MCF 10A (cell line): ENCODE measurements at places on chromosomes 1 and 21.

DNA sequence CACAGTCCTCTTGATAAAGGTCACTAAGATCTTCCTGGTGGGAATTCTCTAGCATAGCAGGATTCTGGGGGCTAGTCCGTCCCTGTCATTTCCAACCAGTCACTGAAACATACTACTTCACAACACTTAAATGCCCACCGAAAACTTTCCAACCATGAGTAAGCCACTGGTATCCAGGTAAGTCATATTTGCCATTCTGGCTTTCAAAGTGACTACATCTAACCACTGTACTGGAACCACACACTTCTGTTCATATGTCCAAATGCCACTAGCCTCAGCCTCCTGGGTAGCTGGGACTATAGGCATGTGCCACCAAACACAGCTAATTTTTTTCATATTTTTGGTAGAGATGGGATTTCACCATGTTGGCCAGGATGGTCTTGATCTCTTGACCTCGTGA, 64.3 kb upstream of the VANGL1 start:
- no peak for DNase-seq

DNA sequence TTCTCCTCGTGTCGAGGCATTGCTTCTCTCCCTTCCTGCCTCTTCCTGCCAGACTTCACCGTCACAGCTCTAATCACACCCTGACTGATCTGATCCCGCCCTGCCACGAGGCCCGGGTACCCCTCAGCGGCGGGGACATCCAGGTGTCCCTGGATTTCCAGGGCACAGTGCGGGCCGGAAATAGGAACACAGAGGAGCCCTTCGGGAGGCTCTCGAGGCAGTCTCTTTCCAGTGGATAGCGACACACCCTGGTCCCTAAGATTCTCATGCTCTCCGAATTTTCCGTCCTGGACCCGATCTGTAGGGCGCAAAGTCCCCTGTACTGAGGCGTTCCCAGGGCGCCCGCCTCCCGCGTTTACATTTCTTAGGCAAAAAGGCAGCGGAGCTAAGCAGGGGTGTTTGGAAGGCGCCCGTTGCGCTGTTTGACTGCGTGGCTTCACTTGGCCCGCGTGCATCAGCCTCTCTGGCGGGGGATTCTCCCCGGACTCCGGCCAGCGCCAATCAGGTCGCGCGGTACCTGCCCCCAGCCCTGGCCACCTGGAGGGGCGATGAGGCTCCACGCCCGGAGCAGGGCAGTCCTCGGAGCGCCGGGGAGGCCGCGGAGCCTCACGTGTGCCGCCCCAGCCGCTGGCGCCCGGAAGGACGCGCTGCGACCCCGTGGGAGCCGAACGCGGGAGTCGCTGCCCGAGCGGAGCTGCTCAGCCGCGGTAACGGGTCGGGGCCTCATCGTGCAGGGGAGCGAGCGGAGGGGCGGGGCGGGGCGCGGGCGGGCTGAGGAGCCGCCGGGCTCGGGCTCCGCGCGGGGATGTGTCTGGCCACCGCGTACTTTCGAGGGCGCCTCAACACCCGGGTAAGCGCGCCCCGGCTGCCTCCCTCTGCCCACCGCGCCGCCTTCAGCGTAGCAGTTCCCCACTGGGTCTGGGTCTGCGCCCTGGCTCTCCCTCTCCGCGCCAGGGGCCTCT, at the start of gene FAM163A:
TSS of gene FAM163A (plus strand) at position 575 of the 962 bp plus-strand sequence. CDS start 69,807 bp downstream, outside the sequence.
- DNase-seq = no peak

GRCh38 chr1:186142916-186143315, 232.1 kb downstream of the TPR start:
- no peak for DNase-seq

DNA sequence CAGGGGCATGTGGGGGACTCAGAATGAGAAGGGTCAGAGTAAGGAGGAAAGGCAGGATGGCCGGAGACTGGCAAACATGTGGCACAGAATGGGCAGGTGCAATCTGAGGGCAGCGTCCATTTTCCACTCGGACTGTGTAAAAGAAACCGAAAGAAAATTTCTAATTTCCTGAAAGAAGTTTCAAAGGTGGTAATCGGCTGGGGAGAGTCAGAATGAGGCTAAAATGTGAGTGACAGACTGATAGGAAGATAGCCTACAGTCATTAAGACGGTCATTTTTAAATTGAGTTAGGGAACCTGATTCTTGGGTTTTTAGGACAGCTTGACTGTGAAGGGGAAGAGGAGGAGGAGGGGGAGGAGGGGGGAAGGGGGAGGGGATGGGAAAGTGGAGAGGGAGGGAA, 23.6 kb downstream of the COA6 start:
- no peak for DNase-seq

- no peak for DNase-seq
These were observed 35.2 kb upstream of the LRP8 start for GRCh38 chr1:53362851-53363642.

DNA sequence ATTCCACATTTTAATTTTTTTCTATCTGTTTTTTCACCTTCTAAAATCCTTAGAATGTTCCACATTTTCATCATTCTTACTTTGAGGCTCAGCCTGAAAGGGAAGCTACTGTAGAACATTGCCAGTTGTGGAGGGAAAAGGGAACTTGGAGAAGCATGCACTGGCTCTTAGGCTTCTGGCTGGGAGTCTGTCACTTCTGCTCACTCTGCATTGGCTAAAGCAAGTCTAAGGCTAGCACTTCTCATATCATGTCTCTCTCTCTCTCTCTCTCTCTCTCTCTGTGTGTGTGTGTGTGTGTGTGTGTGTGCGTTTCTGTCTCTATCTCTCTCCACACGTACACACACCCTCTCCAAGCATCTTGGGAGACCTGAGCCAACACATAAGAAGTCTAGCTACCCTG, 49.6 kb upstream of the ADAR start:
- DNase-seq = no peak

DNA sequence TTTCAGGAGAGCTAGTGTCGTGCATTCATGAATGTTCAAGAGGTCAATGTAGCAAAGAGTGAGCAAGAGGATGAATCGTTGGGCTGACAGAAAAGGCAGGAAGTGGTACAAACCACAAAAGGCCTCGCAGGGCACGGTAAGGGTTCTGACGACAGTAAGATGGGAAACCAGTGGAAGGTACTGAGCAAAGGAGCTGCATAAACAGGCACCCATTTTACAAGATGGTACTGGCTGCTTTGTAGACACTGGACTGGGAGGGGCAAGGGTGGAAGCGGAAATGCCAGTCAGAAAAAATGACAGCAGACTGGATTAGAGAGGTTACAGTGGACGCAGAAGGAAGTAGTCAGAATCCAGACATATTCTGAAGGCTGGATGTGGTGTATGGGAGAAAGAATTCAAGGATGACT, 123.5 kb downstream of the PTPN14 start:
- DNase-seq = peak; percentile 97

- DNase-seq = no peak
These were observed 29.0 kb downstream of the VWA5B1 start for GRCh38 chr1:20319456-20320220.

- DNase-seq = no peak
These were observed 206.6 kb downstream of the DSCAM start for GRCh38 chr21:40640266-40640789.

GRCh38 chr1:246690100-246690499, 34.1 kb upstream of the SCCPDH start:
- DNase-seq = no peak

DNA sequence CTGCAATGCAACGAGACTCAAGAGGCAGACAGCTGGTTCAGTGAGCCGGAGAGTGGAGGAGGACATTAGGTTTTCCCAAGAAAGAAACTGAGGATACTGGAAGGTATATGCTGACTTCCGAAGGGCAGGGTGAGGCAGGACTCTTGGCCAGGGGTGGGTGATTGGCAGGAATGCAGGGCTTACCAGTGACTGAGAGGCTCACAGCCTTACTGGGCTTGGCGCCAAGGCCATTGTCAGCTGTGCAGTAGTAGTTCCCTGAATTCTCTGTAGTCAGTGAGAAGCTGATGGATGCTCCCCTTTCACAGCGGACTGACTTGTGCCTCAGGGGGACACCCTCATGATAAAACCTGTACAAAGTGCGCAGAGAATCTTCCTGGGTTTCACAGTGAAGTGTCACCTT, 9.6 kb downstream of the FCRL5 start:
- DNase-seq = peak; percentile 38

- DNase-seq = no peak
These were observed 394.9 kb downstream of the HHAT start for GRCh38 chr1:210723646-210724045.

DNA sequence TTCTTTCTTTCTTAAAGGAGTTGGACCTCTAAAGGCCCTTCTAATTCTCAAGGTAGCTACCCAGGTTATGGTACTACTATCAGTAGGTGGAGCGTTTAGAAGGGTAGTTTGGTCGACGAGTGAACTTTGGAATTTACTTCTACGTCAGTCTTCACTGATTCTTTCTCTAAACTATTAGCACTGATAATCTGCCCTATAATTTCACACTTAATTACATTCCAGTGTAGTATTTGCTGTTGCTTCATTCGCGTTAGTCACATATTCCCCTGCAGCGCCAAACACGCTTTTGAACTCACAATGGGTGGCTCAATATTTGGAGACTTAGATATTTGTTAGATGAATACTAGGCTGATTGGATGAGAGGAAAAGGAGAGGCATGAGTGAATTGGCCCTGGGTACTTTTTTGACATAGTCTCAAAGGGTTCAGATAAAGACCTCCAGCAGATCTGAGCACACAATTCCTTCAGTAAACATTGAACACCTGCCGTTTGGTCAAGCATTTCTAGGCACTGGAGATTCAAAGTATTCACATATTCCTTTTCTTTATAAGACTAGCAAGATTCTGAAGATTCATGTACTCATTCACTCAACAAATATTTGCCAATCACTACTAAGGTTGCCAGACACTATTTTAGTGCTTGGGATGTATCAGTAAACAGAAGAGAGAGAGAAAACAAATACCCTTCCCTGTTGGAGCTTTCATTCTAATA, 929 bp upstream of the FOXJ3 start:
- peak; percentile 69 for DNase-seq

- DNase-seq = no peak
These were observed 21.9 kb upstream of the PIK3CD start for GRCh38 chr1:9629445-9630201.

DNA sequence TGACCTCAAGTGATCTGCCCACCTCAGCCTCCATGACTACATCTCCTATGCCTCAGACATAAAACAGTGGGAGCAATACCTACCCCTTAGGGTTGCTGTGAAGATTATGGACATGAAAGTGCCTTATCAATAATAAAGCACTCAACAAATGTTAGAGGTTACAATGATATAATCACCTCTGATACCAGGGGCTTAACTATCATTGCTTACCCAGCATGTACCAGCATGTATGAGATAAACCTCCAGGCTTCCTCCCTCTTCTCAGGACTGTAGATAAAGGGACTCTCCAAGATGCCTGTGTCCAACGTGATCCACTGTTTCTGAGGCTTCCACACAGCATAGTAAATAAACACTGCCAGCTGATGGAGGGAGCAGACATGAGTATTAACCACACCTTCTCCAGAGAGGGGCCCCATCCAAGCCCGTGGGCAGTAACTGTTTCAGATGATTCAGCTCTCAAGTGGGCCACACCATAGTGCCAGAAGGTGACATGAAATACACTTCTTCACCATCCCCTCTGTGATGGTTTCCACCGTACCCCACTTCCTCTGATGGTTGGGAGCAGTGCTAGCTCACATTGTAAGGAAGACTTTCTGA, 26.2 kb downstream of the RHBDL2 start:
- no peak for DNase-seq

- no peak for DNase-seq
These were observed 172.3 kb downstream of the SIPA1L2 start for GRCh38 chr1:232457595-232457994.
